ENCODE measurements at places on chromosomes 11 and 22.

DNA sequence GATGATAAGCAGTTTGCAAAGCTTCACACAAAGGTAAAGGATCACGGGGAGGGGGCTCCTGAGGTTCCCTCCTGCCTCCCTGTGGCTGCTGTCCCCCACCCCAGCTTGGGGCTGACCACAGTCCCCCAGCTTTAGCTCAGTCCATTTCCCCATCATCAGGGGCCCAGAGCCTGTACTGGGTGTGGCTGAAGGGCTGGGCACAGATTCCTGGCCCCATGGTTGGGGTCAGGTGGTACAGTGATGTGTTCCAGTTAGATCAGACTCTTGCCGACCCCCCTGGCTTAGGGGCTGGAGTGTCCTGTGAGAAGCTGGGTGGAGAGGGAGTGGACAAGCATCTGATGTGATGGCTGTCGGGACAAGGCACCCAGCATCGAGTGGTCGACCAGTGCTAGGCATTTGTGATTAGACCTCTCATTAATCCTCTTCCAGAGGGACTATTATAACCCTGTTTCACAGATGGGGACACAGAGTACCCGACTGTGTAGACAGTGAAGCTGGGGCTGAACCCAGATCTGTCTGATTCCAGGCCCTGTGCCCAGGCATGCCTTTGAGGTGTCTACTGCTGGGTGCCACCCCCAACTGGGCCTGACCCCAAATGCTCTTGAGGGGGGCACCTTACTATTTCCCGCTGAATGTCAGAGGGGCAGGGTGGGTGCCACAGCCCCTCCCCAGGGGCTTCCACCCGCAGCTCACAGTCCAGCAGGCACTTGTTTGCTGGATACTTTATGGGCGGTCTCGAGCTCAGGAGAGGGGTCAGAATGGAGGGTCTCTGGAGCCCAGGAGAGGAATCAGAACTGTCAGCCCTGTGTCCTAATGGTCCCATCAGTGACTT, 4.3 kb downstream of the SHANK3 start:
- no peak for DNase-seq

GRCh38 chr22:23837911-23838680, 710 bp downstream of the DERL3 start:
- no peak for DNase-seq

GRCh38 chr22:29268511-29269229, 602 bp downstream of the EWSR1 start:
- peak; percentile 68 for DNase-seq

DNA sequence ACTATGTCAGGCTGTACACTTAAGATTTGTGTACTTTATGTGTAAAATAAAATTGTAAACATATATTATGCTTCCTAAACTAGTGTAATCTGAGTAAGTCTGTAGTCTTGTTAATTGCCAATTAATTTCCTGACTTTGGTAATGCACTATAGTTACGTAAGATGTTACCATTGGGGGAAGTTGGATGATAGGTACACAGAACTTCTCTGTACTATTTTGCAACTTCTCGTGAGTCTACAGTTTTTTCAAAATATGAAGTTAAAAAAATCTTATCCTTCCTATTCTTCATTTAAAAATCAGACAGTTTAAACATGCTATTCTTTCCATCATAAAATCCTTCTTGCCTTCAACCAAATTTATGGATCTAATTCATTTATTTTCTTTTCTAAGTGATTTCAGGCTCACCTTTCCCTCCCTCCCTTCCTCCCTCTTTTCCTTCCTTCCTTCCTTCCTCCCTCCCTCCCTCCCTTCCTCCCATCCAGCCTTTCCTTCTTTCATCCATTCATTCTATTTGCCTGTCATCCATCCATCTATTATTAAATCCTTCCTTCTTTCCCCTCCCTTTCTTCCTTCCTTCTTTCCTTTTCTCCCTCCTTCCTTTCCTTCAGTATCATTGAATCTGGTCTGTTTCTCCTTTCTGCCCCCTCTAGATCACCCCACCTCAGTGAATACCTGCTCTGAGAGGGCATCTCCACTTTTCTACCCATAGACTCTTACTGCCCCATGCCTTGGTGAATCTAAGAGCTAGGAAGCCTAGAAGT, 22.1 kb upstream of the ASCC2 start:
- DNase-seq, result no peak

GRCh38 chr11:119512369-119512768, 89.4 kb upstream of the THY1 start:
- no peak for DNase-seq

GRCh38 chr11:46603704-46604308, 10.0 kb upstream of the AMBRA1 start:
- DNase-seq, result no peak

GRCh38 chr22:28791841-28792490, 8.4 kb downstream of the XBP1 start:
- no peak for DNase-seq

- no peak for DNase-seq
These were observed 16.3 kb downstream of the DGKZ start for GRCh38 chr11:46363455-46364005.

DNA sequence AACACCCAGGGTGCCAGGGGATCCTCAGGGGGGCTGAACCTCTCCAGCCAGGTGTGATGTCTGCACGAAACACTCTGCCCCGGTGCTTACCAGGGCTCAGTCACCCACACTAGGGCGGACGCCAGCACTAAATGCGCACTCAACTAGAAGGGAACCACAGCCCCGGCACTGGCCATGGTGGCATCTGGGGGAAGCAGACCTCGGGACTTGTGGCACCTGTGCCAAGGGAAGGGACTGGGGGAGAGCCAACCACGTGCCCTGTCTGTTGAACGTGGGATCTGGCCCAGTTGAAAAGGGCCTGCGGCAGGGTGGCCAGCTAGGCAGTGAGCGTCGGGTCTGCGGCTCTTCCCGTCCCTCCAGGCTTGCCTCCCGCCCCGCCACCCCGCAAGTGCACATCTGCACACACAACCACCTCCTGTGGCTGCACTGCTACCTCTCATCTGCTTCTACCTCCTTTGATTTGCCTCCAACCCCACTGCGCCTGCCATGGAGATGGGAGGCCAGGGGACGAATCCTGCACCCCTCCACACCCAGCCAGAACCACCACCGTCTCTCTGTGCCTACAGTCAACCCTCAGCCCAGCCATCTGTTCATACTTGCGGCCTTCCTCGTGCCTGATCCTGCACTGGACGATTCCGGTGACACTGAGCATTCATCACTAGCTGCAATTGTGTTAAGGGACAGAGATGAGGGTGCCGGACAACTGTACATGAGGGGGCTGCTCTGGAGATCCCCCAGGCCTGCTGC, 15.0 kb upstream of the MOB2 start:
- DNase-seq, result no peak

- DNase-seq, result peak; percentile 30
These were observed 21.8 kb downstream of the MCAM start for GRCh38 chr11:119295178-119295577.

DNA sequence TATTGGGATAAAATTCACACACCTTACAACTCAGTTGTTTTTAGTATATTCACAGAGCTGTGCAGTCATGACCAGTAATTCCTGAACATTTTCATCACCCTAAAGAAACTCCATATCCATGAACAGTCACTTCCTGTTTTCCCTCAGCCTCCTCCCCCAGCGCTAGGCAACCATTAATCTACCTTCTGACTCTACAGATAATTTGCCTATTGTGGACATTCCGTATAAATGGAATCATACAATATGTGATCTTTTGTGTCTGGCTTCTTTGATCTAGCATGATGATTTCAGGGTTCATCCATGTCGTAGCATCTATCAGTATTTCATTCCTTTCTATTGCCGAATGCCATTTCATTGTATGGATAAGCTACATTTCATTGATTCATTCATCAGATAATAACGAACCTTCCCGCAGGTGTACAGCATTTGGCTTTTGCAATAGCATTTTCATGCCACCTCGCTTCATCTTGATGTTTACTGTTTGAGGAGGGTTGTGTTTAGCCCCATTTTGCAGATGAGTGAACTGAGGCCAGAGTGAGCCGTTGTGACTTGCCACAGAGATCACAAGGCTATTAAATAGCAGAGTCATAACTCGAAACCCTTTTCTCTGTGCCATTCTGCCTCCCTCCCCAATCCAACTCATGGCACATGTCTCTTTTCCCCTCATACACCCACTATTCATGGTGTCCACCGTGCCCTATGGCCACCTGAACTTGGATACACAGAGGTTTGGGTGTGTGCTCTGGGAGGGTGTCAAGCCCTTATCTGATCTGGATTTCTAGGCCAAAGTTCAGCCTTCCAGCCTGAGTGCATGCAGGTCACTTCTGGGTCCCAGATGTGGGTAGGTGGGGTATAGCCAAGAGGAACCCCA, 11.1 kb upstream of the MYH9 start:
- peak; percentile 93 for DNase-seq

All from fibroblast of skin of right biceps (primary cell).